HT1080 (cell line): ENCODE measurements at places on chromosomes 16 and 17.

GRCh38 chr16:7745276-7745675 is 412.6 kb downstream of the RBFOX1 start:
- no peak for DNase-seq

DNA sequence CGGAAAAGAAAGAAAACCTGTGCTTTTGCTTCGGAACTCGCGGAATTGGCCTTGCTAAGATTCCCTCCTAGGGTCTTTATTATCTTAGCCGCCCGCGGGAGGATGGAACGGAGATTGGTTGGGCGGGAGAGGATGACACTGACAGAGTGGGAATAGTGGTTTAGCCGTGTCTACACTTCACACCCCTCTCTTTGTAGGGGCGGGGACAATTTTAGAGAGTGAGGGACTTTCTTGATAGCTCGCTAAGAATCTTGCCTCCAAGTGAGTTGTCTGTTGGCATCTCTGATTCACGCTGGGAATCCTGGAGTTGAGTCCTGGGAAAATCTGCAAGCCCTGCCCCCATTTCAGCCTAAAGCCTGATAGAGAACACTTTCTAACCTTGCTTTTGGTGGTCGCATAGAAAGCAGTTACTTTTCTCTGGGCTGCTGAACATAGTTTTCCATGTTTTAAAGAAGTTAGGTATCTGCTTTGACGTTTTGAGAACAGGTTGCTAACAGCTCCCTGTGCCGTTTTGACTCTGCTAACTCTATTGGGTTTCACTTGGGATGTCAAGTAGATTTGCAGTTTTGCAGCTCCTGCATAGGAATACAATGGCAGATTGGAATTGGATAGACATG is 697 bp downstream of the NOL11 start:
- peak; percentile 29 for DNase-seq

DNA sequence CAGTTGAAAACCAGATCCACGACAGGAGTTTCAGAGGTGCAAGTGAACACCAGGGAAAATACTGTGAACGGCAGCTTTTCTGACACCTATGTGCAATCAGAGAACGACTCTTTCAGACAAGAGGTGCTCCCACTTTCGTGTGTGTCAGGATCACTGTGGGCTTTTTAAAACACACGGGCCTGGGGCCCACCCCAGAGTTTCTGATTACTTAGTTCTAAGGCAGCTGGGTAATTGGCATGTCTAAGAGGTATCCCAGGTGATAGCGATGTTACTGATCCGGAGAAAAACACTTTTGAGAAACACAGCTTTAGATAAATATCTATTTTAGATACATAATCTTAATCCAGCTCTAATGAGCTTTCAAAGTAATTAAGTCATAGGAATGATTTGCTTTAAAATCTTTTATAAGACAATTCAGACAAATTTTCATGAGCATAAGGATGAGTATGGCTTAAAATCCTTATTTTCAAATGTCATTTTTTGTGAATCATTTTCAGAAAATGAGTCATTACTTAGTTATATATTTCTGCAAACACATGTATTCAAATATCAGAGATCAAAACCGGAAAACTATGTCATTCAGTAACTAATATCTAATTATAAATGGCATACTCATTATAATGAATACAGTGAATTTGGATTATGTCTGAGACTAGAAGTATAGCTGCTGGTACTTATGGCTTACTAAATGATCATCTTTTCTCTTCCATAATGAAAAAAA is 217.9 kb upstream of the PSMD7 start:
- DNase-seq = no peak

GRCh38 chr16:47905771-47906170 is 250.0 kb downstream of the ABCC12 start:
- DNase-seq = peak; percentile 62

DNA sequence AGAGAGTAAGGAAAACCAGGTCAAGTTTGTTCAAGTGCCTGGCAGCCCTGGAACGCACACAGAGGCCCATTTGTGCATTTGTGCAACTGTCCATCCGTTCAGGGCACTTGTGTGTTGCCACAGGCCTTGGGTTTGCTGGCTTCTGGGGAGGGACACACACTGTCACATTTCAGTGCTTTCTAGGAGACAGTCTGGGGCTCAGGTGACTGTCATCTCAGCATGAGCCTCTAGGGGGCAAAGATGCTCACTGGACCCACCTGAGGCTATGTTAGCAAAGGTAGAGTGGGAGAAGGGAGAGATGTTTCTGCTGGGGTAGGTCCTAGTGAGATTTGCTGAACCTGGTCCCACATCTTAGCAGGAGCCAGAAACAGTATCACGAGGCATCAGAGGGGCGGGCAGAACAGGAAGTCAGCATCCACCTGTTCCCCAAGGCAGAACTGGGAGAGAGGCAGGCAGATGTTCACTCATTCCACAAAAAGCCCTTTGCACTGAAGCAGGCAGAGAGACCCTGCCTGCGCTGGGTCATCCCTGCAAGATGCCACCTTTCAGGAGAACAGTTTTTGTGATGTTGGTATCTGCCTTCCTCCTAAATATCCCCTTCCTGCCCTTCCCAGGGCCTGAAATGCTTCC is 48.5 kb downstream of the RAI1 start:
- DNase-seq = no peak

- DNase-seq = no peak
These were observed 14.1 kb downstream of the TTYH2 start for GRCh38 chr17:74227271-74228080.

GRCh38 chr16:65547772-65548446 is 426.0 kb upstream of the CDH11 start:
- peak; percentile 60 for DNase-seq

GRCh38 chr16:16001596-16002255 is 52.3 kb downstream of the ABCC1 start:
- no peak for DNase-seq

GRCh38 chr16:28879261-28879840 is 1.1 kb downstream of the ATP2A1 start:
- no peak for DNase-seq

DNA sequence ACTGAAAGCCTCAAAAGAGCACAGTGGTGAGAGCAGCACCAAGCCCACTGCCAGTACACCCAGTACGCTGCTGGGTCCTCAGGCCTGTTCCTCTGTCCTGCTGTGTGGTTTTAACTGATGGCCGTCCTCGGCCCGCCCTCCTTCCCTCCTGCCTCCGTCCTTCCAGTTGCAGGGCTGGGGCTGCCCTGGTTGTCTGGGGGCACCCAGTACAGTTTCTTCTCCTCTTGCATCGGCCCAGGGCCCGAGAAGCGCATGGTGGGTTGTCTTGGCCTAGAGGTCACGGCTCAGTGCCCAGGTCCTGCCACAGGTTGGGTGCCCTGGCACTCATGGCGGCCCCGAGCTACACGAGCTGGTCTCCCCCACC is 70.8 kb upstream of the KCTD5 start:
- no peak for DNase-seq

DNA sequence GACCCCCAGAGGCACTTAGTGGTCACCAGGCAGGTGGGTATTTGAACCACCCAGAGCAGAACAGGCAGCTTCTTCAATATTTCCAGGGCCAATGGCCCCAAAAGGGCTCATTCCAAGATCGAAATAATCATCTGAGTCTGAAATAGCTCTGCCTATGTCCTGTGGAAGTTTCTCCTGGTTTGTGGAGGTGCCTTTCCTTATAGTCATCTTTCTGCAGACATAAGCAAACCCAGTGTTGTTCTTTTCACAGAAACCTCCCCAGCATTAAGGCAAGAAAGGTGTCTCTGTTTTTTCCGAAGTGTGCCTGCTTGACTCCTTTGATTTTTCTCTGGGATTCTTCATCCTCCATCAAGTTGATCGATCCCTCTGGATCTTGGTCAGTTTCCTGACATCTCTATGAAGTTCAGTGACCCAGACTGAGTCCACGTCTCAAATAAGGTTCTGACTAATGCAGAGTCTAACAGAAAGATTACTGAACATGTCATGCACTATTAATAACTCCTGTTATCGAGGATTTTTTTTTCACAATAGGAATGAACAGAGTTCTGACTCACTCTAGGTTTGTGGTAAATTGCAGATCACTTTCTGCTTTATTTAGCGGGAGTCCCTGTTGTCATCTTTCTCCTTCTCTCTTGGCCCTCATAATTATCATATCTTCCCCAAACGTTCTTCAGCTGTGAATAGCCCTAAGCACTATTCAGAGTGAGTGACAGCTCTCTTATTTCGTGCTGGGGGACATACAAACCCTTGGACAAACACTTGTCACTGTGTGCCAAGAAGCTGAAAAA is 1.5 kb downstream of the LRRC3C start:
- DNase-seq = peak; percentile 92

DNA sequence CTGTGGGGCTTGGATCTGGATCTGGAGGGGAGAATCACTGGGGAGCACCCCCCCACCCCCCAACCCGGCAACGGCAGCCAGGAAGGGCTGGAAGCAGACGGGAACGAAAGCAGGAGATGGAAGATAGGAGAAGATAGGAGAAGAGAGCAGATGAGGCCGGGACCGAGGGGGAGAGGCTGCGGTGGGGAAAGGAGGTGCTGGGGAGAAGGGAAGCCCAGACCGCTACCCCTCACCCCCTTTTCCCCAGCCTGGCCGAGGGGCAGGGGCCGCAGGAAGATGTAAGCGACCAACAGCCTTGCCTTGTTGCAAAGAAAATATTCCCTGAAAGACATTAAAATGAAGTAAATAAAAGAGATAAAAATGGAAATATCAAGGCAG is 26.8 kb upstream of the CBFA2T3 start:
- DNase-seq = no peak

- DNase-seq = no peak
These were observed at the start of gene TOX3 for GRCh38 chr16:52547004-52547833. Gene TOX3 (minus strand): TSS chr16:52547143. CDS start chr16:52546723, 420 bp downstream.

GRCh38 chr16:81786868-81787267 is 7.8 kb downstream of the PLCG2 start:
- DNase-seq = no peak

GRCh38 chr16:67528870-67529581 is 397 bp downstream of the RIPOR1 start:
- DNase-seq = no peak

DNA sequence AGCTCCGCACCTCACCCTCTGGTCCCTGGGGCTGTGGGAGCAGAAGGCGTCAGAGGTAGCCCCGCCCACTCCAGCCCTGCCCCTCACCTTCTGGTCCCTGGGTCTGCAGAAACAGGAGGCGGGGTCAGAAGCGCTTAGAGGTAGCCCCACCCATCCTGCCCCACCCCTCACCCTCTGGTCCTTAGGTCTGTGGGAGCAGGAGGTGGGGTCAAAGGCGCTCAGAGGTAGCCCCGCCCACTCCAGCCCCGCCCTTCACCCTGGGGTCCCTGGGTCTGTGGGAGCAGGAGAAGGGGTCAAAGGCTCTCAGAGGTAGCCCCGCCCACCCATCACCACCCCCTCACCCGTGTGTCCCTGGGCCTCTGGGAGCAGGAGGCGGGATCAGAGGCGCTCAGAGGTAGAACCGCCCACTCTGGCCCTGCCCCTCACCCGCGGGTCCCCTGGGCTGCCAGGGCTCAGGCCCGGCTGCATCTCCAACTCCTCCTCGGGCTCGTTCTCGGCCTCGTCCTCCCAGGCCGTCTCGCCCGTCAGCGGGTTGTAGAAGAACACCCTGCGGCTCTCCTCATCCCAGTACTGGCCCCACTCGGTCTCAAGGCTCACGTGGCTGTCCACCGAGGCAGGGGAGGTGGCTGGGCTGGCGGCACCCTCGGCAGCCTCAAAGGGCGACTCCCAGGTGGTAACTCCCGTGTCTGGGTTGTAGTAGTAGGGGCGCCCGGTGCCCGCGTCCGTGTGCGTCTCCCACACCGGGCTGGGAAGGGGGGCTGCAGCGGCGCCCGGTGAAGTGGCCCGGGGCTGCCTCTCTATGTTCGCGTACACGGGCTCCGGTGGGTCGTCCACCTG is 27.2 kb downstream of the ARHGAP27 start:
- no peak for DNase-seq

- DNase-seq = no peak
These were observed 3.6 kb downstream of the STAC2 start for GRCh38 chr17:39222151-39222550.

GRCh38 chr16:83328936-83329335 is 478.8 kb upstream of the HSBP1 start:
- no peak for DNase-seq

DNA sequence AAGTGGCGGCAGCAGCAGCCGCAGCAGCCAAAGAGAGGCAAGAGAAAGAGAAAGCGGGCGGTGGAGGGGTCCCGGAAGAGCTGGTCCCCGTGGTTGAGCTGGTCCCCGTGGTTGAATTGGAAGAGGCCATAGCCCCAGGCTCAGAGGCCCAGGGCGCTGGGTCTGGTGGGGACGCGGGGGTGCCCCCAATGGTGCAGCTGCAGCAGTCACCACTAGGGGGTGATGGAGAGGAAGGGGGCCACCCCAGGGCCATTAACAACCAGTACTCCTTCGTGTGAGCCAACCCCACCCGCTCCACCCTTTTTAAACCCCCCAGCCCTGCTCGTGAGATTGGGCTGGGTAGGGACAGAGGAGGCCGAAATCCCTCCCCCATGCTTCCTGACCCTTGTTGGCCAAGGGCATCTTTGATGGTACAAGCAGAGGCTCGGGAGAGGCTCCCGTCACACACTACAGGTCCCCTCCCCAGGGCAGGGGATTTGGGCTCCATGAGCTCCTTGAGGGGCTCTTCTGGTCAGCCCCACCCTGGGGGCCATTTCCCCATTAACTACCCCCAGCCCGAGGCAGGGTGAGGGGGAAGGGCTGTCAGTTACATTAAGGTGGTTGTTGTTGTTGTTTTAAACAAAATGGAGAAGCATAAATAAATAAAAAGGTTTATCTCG is 4.6 kb upstream of the ATP2A1 start:
- no peak for DNase-seq

DNA sequence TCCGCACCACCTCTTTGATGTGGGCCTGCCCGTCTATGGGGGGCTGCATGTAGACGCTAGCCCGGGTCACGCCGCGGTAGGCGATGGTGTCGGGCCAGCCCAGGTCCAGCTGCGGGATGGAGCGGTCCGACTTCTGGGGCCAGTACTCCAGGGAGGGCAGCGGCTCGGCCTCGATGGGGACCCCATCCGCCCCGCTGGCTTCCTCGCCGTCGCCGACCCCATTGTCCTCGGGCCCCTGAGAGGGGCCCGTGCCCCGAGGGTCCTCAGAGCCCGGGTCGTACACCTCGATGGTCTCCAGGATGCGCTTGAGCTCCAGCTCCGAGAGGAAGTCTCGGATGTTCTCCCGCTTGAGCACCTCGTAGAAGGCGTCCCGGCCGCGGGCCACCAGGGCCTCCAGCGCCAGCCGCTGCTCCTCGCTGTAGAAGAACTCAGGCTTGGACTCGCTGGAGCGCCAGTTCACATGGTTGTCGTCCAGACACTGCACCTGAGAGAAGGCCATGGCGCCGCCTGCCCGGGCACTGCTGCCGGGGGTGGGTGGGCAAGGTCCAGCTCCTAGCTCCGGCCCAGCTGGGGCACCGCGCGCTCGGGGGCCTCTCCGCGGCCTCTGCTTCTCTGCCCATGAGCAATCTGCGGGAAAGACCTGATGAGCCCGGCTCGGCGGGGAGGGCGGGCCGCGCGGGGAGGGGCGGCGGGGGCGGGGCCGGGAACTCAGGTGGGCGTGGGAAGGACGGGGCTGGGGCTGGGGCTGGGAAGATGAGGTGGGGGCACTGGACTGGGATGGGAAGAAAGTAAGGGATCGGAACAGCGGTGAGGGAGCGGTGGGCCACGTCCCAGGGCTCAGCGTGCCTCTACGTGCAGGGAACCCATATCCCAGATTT is 782 bp downstream of the FAM83G start:
- DNase-seq = no peak
